Smooth muscle cell of the pulmonary artery (primary cell): ENCODE measurements at places on chromosomes 13 and 19. TPM values are rescaled to one million over a fixed set of nuclear protein-coding genes. Genes with fewer than 3 reads are reported as not detected.

Gene PRR36
- 0.10 TPM in 1 of 2 replicates, not detected in the other for total RNA-seq

Gene NTN5
- 0.43 and 0.46 TPM in 2 replicates for total RNA-seq

Gene FOXA3
- total RNA-seq: not detected in 2 replicates

Gene NMRK2
- not detected in 2 replicates for total RNA-seq

Gene BRSK1
- 10.8 and 10.9 TPM in 2 replicates for total RNA-seq

Gene TMEM59L
- total RNA-seq: 4.1 and 6.5 TPM in 2 replicates

Gene TYROBP
- total RNA-seq: not detected in 2 replicates

Gene OR4F17
- total RNA-seq: not detected in 2 replicates

Gene LMTK3
- total RNA-seq: 0.33 and 0.89 TPM in 2 replicates

Gene NOSIP
- total RNA-seq: 30.8 and 33.4 TPM in 2 replicates

Gene TSSK6
- 1.7 and 1.8 TPM in 2 replicates for total RNA-seq

Gene COL5A3
- 8.6 and 138 TPM in 2 replicates for total RNA-seq

Gene VSIG10L
- total RNA-seq: 0.91 and 1.2 TPM in 2 replicates

Gene DIRAS1
- total RNA-seq: 2.3 TPM in 2 replicates

Gene TMEM86B
- 2.3 and 2.8 TPM in 2 replicates for total RNA-seq

Gene TUBA3C
- total RNA-seq: not detected in 2 replicates

Gene PARP4
- total RNA-seq: 27.9 and 37.8 TPM in 2 replicates

Gene ZNF540
- total RNA-seq: 0.69 and 0.72 TPM in 2 replicates

Gene PRR22
- 0.13 and 0.33 TPM in 2 replicates for total RNA-seq

Gene GPR4
- 0.53 and 0.78 TPM in 2 replicates for total RNA-seq

Gene ONECUT3
- not detected in 2 replicates for total RNA-seq

Gene SLC10A2
- total RNA-seq: not detected in 2 replicates
